ENCODE measurements at places on chromosomes 12 and 14.

DNA sequence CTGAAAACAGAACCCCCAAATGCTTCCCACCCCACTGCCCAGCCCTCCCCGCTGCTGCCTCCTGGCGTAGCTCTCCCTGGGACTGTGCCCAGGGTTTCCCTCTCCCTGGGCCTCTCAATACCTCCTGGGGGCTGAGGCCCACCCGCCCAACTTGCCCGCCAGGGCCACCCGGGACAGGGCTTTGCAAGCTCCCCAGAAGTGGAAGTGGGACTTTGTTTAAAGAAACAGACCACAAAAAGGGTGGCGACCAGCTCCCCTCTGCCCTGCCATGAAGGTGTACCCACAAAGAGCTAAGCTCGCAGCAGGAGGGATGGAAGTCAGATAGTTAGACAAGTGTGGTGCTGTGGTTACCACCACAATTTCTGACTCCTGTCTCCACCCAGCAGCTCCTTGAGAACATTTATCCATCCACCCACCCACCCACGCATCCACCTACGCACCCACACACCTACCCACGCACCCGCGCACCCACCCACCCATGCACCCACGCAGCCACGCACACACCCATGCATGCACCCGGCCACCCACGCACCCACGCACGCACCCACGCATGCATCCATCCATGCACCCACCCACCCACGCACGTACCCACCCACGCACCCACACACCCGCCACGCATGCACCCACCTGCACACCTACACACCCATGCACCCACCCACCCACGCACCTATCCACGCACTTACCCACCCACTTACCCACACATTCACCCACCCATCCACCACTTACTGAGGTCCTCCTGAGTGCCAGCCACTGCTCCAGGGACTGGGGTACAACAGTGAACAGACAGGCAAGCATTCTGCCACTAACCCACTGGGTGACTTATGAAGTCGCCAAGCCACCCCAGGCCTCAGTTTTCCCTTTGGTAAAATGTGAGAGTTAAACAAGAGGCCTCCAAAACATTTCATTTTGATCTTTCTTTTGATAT is 127.3 kb downstream of the SCARB1 start:
- DNase-seq, result no peak

GRCh38 chr12:77222336-77222735 is 157.0 kb upstream of the E2F7 start:
- DNase-seq, result no peak

DNA sequence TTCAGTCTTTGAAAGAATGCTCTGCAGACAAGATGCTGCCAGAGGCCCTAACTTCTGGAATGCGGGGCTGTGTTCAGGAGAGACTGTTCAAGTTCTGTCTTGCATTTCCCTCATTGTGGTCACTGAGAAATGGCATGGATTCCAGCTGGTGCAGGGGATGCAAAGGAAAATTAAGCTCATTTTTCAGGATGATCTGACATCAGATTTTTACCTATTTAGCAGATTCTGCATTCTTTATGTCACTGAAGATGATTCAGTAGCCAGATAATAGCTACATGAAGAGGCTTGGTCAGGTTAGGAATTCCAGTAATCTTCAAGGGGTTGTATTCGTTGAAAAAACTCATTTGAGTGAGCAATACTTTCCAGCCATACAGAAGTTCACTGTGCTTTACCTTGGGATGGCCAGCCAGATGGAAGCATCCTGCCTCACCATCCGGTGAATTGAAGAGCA is 16.1 kb upstream of the MFAP5 start:
- DNase-seq, result peak; percentile 65

GRCh38 chr12:8917751-8918150 is 3.4 kb downstream of the PHC1 start:
- no peak for DNase-seq

GRCh38 chr12:117518594-117519270 is 157.3 kb upstream of the NOS1 start:
- DNase-seq, result no peak

- DNase-seq, result no peak
Observed at GRCh38 chr14:68346556-68347343, 446.1 kb downstream of the ZFP36L1 start.

DNA sequence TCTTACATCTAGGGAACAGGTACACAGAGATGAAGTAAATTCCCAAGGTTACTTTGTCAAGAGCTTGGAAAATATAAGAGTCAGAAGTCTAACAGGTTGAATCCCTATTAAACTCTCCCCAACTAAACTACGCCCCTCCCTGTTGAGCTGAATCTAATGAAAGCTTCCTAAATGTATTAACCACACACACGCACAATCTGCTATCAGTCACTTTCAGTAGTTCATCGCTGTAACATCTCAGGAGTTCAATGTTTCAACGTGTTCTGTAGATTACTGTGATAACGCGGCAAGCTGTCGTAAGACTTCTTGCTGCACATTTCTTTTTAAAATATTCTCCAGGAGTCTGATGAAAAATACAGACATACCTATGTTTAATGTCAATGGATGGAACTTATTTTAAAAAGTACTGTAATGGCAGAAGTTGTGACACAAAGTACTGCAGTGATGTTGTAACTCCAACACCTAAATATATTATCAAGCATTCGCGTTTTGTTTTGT is 612 bp upstream of the SLC25A3 start:
- DNase-seq, result no peak

DNA sequence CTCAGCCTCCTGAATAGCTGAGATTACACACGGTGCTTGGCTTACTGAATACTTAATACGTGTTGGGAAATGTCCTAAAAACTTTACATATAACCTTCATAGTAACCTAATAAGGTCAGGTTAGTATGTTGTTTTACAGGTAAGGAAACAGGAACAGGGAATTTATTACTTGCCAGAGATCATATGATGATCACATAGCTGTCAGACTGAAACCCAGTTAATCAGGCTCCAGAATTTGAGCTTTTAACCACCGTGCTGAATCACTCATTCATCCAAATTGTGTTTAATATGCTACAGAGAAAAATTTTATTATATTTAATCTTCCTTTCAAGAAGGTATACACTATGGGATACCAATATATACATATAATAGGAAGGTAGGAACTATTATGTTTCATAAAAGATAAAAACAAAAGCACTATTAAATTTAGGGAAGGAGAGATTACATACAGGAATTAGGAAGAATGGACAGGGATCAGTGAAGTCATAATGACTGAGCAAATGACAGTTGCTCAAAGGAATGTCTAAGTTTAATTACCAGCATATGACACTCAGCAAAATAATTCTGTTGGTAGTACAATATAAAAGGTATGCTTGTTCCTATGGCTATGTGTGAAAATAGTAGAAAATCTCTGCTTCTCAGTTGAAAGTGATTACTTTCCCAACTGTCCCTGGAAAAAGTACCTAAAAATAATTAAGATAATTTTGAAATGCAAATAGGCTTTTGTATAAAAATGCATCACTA is 59.3 kb downstream of the HEATR5A start:
- DNase-seq, result no peak

Data from HTR-8/SVneo (cell line).